ENCODE measurements at places on chromosomes 1 and 21. TPM values are rescaled to one million over a fixed set of nuclear protein-coding genes. Genes with fewer than 3 reads are reported as not detected.

GRCh38 chr1:96488777-96489176, 232.8 kb upstream of the PTBP2 start:
- DNase-seq = no peak

GRCh38 chr1:43801203-43801602, 93.9 kb downstream of the ST3GAL3 start:
- no peak for DNase-seq

- no peak for DNase-seq
Observed at GRCh38 chr1:192546596-192547190, 28.9 kb upstream of the RGS1 start.

- DNase-seq = no peak
Observed at GRCh38 chr21:24561291-24561690, 1046.0 kb downstream of the MRPL39 start.

GRCh38 chr1:203870245-203870644, 8.8 kb downstream of the SNRPE start:
- no peak for DNase-seq

GRCh38 chr21:40517646-40518045, 329.3 kb downstream of the DSCAM start:
- DNase-seq = no peak

- no peak for DNase-seq
Observed at GRCh38 chr1:3534803-3535637, 76.3 kb downstream of the MEGF6 start.

- DNase-seq = peak; percentile 59
Observed at GRCh38 chr1:6612641-6613360, 730 bp upstream of the PHF13 start.

The MARCKSL1 gene
- total RNA-seq = 107 TPM
